ENCODE measurements at places on chromosomes 2 and 18. TPM values are rescaled to one million over a fixed set of nuclear protein-coding genes. Genes with fewer than 3 reads are reported as not detected.

The RNF152 gene
- 76.5 TPM for total RNA-seq

- DNase-seq = no peak
Observed at GRCh38 chr18:50401888-50402287, 27.0 kb downstream of the SKA1 start.

DNA sequence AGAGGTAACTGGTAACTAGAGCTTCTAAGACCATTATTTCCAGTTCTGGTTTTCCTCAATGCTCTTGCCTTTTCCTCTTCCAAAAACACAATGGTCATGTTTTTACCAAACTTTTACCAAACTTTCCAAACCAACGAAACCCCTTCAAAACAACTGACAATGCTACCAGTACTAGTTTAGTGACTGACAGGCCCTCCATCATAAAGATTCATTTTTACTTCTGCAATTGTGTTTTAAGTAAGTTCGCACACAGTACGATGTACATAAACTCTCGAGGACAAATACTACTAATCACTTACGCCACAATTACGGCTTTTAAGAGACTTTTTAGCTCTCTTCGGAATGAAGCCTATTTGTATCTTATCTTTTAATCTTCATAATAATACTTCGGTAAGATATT lies 900 bp downstream of the C18orf32 start:
- DNase-seq = no peak

The ABCB11 gene
- total RNA-seq = 0.74 TPM

DNA sequence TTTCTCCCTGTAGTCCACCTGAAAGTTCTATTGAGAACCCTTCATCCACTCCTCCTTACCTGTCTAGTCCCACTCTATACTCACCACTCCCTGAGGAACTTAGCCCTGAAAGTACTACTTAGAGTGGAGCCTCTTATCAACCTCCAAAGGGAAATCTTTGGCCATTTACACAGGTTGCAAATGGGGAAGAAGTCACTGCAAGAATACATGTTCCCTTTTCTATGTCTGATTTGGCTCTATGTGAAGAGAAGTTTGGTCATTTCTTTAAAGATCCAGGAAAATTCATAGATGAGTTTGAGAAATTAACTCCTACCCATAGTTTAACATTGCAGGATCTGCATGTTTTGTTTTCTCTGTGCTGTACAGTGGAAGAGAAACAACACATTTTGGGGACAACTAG lies 22.9 kb upstream of the MGAT4A start:
- no peak for DNase-seq
